ENCODE measurements at places on chromosomes 13 and 19. TPM values are rescaled to one million over a fixed set of nuclear protein-coding genes. Genes with fewer than 3 reads are reported as not detected.

ALOX5AP gene
- not detected for total RNA-seq

C2CD4C gene
- not detected for total RNA-seq

KCNN4 gene
- 12.2 TPM for total RNA-seq

PLEKHG2 gene
- 18.1 TPM for total RNA-seq

PLK5 gene
- total RNA-seq: not detected

LGI4 gene
- 0.06 TPM for total RNA-seq

HSPB6 gene
- 106 TPM for total RNA-seq

RNF225 gene
- 0.12 TPM for total RNA-seq

SLC1A6 gene
- not detected for total RNA-seq

KANK3 gene
- total RNA-seq: 0.53 TPM

IGFL2 gene
- total RNA-seq: not detected

DIRAS1 gene
- total RNA-seq: 0.66 TPM

ZNF223 gene
- total RNA-seq: 4.6 TPM

ZNF578 gene
- 5.9 TPM for total RNA-seq

CADM4 gene
- total RNA-seq: 0.68 TPM

DMPK gene
- 191 TPM for total RNA-seq

NLRP9 gene
- total RNA-seq: not detected

LEUTX gene
- total RNA-seq: not detected

TIMM50 gene
- 50.5 TPM for total RNA-seq

PEG3 gene
- total RNA-seq: 4.4 TPM

SPHK2 gene
- 6.6 TPM for total RNA-seq

ZNF415 gene
- 12.7 TPM for total RNA-seq

DNAAF3 gene
- 0.44 TPM for total RNA-seq

ZNF534 gene
- total RNA-seq: not detected

FFAR1 gene
- total RNA-seq: not detected

PIH1D1 gene
- total RNA-seq: 117 TPM
